ENCODE measurements at places on chromosomes 7 and 10. TPM values are rescaled to one million over a fixed set of nuclear protein-coding genes. Genes with fewer than 3 reads are reported as not detected.

DNA sequence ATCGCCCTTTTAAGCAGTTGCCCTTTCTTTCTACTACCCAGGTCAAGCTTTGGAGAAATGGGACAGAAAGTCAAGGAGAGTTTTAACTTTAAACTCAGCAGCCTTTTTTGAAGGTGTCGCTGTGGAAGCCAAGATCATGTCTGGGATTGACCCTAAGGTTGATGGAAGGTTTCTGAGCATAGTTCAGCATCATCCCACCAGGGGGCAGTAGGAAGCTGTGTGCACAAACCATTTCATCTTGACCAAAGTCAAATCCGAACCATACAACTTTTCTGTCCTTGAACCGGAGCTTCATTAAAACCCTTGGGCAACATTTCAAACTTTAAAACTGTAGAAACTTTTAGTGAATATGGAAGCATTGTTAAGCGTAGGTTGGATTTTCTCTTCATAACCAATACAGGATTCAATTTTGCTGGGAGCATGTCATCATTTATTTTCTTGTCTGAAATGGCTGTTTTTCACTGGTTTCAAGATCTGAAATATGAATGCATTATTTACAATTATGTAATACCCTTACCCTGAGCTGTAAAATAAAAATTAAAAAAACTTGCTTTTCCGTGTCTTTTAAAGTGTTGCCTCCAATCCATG lies 214.4 kb upstream of the KIAA1217 start:
- peak; percentile 52 for DNase-seq

DNA sequence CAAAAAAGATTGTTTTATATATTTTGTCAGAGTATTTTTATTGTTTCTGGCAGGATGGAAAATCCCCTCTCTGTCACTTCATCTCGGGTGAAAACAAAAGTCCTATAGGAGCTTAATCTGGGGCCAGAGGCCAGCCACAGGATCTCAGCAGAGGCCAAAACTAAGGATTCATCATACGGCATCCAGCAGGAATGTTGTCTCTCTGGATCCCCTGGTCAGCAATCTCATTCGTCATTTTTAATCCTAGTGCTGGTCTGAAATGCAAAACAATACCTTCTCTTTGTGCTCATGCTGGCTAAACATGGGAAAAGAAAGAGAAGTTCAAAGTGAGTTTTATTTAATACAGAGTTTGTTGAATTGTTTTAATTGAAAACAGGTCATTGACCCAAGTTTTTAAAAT lies 482.5 kb upstream of the AUTS2 start:
- peak; percentile 73 for DNase-seq

GRCh38 chr7:20561466-20561865 lies 54.0 kb upstream of the ABCB5 start:
- peak; percentile 61 for DNase-seq

DNA sequence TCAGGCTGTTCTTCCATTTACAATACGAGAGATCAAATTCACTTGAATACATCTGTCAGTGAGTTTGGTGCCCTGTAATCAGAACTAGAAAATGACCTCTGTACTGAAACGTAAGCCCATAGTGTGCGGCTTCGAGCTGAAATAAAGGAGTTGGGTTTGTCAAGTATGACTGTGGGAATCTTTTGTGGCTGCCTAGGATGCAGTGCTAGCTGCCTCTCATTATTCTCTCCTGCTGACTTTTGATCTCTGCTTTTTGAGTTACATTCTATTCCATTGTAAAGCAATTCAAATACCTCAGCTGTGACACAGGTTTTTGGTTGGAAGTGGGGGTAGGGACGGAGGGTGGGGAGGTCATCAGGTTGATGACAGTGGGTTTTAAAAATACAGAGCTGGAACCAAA lies 40.4 kb downstream of the ICA1 start:
- no peak for DNase-seq

DNA sequence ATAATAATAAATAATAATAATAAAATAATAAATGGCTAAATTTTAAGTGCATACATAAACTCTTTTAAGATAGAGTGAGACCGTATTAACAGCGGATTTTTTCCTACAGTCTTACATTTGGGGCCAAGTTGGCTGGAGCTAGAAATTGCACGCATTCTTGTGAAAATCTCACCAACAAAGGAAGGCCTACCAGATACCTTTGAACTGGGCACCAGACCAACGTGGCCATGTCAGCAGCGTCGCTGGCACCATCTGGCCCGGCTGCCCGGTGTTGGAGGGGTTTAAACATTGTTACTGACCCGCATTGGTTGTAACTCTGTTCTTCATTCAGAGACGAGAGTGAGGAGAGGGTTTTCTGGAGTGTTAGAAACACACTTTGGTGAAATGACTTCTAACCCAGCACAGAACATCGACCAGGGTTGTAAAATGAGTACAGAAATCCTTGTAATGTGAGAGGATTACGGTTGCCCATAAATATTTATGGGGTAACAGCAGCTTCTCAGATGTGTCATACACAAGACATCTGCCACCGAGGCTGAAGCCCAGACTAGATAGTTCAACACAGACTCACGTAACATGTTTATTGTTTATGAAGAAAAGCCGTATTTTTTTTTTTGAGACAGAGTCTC lies 34.6 kb upstream of the UNCX start:
- no peak for DNase-seq

- no peak for DNase-seq
Measured at GRCh38 chr10:132450825-132451505, 54.0 kb downstream of the PWWP2B start.

GRCh38 chr7:139989366-139990141 lies 73.2 kb downstream of the PARP12 start:
- DNase-seq = no peak

- no peak for DNase-seq
Measured at GRCh38 chr7:43078794-43079193, 33.7 kb upstream of the HECW1 start.

- DNase-seq = no peak
Measured at GRCh38 chr10:98617906-98618520, 171.3 kb upstream of the HPS1 start.

DNA sequence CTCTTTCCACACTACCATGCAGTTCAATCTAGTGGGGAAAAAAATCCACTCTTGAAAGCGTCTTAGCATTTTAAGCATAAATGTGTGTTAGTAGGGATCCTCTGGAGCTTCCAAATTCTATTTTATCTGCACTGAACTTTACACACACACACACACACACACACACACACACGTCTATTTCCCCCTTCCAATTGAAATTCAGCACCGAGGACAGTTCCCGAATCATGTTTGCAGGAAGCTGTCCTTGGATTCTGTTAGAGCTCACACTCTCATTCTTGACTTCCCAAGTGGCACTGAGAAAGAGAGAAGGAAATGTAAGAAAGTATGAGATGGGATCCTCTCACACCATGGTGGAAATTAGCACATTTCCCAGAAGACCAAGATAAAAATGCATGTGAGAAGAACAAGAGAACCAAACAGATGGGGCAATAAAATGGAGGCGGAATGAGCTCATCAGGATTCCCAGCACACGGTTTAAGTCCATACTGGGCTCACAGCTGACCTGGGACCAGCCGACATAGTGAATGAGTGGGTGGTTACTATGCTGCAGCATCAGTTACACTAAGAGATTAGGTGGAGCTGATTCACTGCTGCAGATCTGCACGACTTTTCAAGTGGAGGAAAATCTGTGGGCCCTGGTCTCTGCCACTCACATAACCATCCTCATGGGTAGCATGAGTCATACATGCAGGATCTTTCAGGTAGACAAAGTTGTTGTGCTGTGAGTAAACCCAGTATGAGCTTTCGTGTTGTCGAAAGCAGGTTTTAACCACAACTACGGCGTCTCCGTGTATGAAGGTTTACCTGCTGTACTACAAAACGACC lies 3.3 kb upstream of the NPTX2 start:
- DNase-seq = peak; percentile 6

DNA sequence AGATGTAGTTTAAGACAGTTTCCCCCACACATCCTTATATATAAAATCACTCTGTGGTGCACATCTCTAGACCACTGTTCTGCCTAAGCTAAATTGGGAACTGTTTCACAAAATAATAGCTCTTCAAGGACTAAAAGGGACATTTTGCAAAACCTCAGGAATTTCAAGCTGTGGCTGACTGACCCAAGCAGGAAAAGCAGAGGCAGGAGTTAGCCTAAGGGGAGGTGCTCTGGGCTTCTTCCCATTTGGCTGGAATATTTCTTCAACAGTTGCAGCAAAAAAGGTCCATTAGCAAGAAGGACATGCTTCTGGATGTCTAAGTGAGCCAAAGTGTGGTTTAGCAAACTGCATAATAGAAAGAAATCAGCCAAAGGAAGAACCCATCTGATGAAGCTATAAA lies 551.2 kb upstream of the ANKRD30A start:
- DNase-seq = no peak

GRCh38 chr7:38833329-38833728 lies 75.7 kb downstream of the VPS41 start:
- DNase-seq = no peak

GRCh38 chr7:44438816-44439215 lies 51.6 kb downstream of the NUDCD3 start:
- DNase-seq = no peak

DNA sequence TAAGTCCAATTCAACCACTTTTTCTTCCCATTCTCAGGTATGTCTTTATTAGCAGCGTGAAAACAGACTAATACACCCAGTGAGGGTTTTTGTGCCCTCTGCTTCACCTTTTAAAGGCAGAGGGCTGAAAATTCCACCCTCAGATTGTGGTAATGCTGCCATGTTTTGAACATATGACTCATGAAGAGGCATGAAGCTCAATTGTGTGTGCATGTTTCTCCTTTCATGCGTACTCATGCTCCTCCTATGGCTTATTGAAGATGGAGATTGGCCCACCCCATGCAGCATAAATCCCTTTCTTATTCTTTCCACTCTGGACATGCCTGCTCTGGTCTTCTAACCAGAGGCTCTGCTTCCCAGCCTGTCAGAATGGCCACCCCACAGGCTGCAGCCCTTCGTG lies 168.0 kb upstream of the PRKCQ start:
- DNase-seq = no peak

GRCh38 chr7:44979481-44980392 lies 922 bp upstream of the MYO1G start:
- no peak for DNase-seq

- no peak for DNase-seq
Measured at GRCh38 chr10:7529638-7530037, 118.8 kb upstream of the SFMBT2 start.

GRCh38 chr7:140229101-140229525 lies 52.3 kb upstream of the KDM7A start:
- DNase-seq = no peak

- DNase-seq = peak; percentile 39
Measured at GRCh38 chr10:47346581-47347302, 1.4 kb upstream of the RBP3 start.

- no peak for DNase-seq
Measured at GRCh38 chr7:32143301-32143700, 73.1 kb upstream of the PDE1C start.

GRCh38 chr7:47328392-47329319 lies 253.3 kb downstream of the TNS3 start:
- no peak for DNase-seq

DNA sequence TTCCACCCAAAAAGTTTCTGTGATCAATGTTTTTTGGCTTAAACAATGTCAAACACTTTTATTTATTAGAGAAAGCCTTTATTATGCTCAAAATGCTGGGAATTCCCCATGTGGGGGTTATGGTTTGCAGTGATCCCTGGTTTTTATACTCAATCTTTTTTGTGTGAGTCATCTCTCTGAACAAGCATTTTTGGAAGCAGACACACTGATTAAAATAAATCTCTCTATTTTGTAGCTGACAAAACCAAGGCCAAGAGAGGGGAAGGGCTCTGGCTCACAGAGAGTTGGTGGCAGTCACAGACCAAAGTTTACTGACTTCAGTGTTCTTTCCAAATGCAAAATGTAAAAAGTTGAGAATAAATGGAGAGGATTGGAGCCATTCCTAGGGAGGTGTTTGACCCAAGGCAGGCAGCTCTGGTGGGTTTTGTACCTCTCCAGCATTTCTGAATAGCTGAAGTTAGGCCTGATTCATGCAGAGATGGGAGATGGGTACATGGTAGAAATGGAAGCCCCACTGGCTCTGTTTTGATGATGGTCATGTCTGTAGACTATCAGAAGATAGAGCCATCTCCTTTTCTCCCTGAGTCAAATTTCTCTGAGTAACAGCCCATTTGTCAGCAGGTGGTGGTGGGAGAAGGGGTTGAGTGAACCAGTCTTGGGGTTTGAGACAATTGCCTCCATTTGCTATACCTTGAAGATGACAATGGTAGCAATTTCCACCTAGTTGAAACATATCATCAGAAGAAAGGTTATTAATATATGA lies 45.4 kb upstream of the NAMPT start:
- no peak for DNase-seq

GRCh38 chr7:66627881-66628360 lies 760 bp upstream of the KCTD7 start:
- DNase-seq = no peak

- no peak for DNase-seq
Measured at GRCh38 chr7:23012186-23012585, 1.7 kb downstream of the HYCC1 start.

DNA sequence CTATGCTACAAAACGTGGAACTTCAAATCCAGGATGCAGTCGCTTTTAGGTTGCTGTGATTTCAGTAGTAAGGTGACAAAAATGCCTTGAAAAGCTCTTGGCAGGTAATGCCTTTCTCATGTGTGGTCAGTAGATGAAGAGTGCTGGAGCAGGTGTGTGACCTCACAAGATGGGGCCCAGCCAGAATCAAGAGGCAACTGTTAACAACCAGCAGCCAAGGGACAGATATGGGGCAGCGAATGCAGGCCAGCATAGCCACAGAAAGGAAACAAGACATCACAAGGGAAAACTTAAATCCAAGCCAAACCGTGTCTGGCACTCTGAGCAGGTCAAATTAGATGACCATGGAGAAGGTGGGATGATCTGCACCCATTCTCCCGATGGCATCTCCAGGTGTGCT lies 12.3 kb downstream of the HUS1 start:
- no peak for DNase-seq

DNA sequence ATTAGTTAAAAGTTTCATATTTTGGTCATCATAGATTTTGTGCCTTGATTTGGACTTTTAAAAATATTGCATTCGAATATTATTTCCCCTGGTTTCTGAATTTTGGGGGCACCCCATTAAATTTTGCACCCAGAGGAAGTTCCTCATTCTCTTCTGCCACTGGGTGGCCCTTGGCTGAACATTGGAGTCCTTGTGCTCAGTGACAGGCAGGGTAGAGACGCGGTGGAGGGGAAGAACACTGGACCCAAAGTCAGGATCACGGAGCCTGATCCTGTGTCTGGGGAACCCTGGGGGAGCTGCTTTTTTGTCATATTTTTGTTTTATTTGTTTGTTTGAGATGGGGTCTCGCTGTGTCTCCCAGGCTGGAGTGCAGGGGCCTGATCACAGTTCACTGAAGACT lies 74.7 kb downstream of the MKI67 start:
- no peak for DNase-seq

GRCh38 chr7:96248405-96248804 lies 73.5 kb downstream of the SLC25A13 start:
- DNase-seq = no peak

NEUROG3 gene
- not detected for total RNA-seq

MYPN gene
- total RNA-seq = 4.1 TPM

SCART1 gene
- 1.0 TPM for total RNA-seq

AASS gene
- total RNA-seq = 6.5 TPM

HOXA11 gene
- total RNA-seq = 0.26 TPM

SRRM3 gene
- total RNA-seq = 0.74 TPM

Data from PC-9 (cell line).